ENCODE measurements at places on chromosomes 5 and 9. TPM values are rescaled to one million over a fixed set of nuclear protein-coding genes. Genes with fewer than 3 reads are reported as not detected.

GRCh38 chr5:17352223-17352622, 134.8 kb downstream of the BASP1 start:
- no peak for DNase-seq

- no peak for DNase-seq
Observed at GRCh38 chr5:141121563-141121962, at the start of gene PCDHB4. Gene PCDHB4 (plus strand): TSS chr5:141121818. CDS start chr5:141121999, 181 bp downstream.

DNA sequence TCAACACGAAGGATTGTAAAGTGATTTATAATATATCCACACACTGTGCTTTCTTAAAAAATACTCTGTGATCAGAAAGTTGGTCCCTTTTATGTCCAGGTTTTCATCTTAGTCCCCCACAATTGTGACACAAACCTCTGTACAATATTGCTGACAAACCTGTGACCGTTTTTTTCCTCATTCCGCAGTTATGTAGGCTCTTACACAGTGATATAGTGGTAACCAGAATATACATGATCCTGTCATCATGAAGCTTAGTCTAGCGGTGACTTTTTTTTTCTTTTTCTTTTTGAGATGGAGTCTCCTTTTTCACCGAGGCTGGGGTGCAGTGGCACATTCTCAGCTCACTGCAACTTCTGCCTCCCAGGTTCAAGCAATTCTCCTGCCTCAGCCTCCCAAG, 8.7 kb downstream of the ANP32B start:
- no peak for DNase-seq

DNA sequence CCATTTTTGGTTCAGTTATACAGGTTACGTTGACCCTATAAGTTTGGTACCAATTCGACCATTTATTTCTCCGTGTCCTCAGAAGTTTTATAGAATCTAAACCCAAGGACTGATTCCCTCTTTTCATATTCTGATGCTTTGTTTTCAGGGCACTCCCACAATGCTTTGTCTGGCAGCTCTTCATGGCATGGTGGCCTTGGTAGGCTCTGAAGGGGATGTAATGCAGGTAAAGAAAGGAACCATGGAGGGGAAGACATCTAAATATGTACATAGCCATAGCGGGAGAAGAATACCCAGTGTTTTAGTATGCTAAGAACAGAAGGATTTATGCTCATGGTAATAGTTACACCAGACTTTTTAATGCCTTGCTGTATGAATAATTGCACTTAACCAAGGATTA, 82.7 kb downstream of the HACD4 start:
- DNase-seq = no peak

DNA sequence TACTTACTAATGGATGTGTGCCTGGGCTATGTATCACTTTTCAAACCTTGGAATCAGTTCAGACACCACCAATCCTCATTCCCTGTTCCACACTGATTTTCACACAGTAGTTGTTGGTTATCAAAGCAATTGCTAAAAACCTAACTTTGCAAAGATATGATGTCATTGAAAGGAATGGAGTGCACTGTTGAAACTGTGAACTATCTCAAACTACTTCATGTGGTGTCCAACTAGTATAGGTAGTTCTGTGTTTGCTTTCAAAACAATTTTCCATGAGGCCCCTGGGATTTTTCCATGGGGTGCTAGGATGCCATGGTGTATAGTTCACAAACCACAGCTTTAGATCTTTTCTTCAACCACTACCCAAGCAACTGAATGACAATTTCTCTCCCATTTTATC, 17.8 kb downstream of the INIP start:
- DNase-seq = no peak

SPATA31A5 gene
- not detected for total RNA-seq

GABRB2 gene
- not detected for total RNA-seq

SPATA6L gene
- 1.7 TPM for total RNA-seq

ARID3C gene
- total RNA-seq = not detected

PFDN1 gene
- total RNA-seq = 159 TPM

CATSPER3 gene
- 0.29 TPM for total RNA-seq

Data from epithelial cell of proximal tubule (primary cell).